Fibroblast of skin of left quadriceps (primary cell): ENCODE measurements at places on chromosomes 2 and 18.

GRCh38 chr2:222730366-222730999, 59.0 kb downstream of the MOGAT1 start:
- DNase-seq = no peak

DNA sequence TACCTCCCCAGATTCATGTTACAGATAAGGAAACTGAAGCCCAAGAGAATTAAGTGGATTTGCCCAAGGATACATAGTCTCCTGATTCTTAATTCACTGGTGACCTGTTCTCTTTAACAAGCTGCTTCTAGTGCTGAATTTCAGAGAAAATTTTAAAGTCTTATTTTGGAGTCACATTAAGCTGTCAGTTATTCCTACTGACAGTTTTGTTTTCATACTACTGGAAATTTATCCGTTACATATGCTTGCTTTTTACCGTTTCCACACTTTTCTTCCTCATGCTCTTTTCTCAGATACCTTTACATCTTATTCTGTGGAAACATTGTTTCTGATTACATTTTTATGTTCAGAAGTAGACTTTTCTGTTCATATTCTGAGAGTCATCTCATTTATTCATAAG, 1.3 kb downstream of the MOB4 start:
- no peak for DNase-seq

DNA sequence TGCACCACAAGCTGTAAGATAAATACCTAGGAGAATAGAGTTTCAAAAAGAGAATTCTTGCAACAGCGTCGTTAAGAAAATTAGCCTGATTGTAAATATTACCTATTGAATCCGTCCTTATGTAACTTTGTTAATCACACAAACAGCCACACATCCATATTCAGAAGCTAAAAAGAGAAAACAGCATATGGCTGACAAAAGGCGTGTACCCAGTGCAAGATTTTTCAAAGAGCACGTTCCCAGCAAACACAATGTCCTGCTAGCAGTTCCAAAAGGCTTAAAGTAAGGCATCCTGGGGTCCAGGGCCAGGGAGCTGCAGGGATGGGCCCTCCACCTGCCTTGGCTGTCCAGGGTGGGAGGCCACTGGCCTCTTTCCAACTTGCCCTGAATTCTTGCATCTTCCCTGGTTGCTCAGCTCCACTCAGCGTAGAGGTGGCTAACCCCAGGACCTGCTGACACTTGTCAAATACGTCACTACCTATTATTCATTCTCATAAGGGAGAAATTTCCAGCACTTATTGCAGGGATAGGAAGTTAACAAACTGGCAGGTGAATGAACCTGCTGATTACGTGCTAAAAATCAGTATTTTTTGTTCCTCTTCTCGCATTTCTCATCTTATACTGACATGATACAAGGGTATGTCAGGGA, 102.1 kb upstream of the NEDD4L start:
- DNase-seq = no peak

- DNase-seq = no peak
Observed at GRCh38 chr2:132449868-132450267, 33.3 kb downstream of the GPR39 start.

DNA sequence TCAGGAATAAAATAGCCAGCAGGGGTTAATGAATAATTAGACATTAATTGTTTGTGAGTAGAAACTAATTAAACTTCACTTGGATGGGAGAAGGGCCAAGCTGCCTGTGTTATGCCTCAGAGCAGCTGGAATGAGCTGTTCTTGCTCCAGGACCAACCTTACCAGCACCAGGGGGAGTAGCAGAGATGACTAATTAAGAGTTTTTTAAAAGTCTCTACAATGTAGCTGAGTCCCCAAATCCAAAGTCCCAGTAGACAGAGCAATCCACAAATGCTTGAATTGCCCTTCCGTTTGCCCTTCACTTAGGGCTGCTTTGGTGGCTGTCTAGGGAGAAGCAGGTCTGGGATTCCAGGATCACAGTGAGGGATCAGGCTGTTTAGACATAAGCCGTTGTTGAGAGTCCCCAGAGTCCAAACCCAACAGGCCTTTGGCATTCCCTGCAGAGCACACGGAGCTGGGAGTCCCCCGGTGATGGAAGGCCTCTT, 59.4 kb downstream of the RHOB start:
- no peak for DNase-seq

DNA sequence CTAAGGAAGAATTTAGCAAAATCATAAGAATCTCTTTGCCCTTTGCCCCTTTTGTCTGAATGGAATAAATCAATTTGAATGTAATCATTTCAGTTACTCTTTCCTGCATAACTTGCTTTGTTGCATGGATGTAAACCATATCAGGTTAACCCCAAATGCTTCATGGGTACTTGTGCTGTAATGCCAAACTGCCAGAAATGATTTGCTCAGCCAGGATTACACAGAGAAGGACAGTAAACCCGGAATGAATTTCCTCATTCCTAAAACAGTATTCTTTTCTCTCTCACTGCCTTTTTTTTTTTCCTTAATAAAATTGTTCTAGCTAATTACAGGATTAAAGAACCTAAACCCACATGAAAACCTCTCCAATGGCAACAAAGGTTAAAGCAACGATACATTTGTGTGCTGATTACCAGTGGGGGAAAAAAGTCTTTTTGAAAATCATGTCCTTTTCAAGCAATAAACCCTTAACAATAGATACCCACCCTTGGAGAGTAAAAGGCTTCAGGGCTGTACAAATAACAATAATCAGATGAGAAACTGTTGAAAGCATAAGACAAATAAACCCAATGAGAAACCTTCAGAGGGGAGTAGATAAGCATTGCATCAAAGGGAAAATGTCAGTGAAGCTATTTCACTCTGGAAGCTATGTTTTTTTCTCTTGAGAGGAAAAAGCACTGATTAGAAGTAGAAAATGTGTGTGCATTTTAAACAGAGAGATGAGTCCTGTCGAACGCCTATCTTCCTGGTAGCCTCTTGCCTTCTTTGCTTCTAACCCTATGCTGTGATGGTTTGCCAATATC, 275.3 kb downstream of the CDH2 start:
- DNase-seq = no peak

DNA sequence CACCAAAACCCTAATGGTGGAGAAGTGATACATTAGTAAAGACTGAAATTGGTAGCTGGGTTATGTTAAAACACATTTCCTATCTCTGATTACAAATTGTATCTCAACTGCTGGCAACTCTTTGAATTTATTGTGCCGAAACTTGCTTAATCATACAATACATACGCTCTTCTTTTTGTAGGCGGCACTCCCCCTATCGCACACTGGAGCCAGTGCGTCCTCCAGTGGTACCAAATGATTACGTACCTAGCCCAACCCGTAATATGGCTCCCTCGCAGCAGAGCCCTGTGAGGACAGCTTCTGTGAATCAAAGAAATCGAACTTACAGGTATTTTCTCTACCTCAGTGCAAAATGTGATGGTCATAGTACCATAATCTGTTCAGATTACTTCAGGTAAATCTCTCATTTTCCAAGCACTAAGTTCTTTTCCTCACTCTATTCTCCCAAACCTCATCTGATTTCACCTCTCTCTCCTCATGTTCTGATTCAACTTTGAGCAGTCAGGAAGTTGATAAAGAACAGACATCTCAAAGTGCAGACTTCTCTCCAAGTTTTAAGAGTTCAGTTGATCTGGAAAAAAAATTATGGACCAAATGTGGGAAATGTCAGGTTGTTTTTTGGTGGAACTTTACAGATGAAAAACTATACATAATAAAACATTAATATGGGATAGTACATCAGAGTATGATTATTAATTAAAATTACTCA, 66.5 kb downstream of the ABI2 start:
- DNase-seq = no peak

DNA sequence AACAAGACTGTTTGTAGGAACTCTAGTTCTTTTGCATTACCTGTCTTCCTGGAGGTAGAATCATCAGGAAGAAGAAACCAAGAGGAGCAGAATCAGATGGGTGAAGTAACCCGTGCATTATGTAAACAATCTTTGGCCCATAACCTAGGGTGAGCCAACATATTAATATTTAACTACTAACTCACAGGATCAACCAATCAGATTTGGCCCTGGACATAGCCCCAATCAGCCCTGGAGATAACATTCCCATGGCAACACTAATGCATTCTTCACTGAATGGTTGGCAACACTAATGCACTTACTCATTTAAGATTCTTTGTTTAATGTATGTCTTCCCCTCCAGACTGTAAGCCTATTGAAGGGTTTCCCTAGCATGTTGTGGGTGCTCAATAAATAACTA, 72.0 kb upstream of the CTAGE1 start:
- DNase-seq = no peak

- DNase-seq = no peak
Observed at GRCh38 chr2:109607766-109608165, 6.0 kb downstream of the SEPTIN10 start.

DNA sequence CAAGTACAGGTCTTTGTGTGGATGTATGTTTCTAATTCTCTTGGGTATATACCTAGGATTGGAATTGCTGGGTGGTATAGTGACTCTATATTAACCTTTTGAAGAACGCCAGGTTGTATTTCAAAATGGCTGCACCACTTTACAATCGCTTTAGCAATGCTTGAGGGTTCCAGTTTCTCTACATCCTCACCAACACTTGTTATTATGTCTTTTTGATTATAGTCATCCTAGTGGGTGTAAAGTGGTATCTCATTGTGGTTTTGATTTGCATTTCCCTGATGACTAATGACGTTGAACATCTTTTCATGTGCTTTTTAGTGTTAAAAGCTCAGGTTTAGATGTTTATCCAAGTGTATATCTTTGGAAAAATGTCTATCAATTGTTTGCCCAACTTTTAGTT, 39.5 kb downstream of the CTIF start:
- no peak for DNase-seq

DNA sequence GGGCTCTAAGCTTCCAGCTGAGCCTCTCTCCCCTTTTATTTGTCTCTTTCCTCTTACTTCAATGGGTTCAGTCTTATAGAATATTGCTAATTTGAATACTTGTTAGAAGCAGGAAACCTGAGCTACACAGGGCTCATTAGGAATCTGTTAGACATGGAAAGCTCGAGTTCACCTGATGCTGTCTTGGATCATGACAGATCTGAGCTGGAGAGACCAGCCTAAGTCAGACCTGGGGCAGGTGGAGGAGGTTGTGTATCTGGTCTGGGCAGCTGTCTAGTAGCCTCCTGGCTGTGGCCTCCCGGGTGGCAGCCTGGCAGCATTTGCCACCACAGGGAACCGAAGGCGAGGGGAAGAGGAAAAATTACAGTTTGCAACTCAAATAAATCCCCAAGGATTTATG, 185.9 kb downstream of the ICOS start:
- DNase-seq = no peak

DNA sequence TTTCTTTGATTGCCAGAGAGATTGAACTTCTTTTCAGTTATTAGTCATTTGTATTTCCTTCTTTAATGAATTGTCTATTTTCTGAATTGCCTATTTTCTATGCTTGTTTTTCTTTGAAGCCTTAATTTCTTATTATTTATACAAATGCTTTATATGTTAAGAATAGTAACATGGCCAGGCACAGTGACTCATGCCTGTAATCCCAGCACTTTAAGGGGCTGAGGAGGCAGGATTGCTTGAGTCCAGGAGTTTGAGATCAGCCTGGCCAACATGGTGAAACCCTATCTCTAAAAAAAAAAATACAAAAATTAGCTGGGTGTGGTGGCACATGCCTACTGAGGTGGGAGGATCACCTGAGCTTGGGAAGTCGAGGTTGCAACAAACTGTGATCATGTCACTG, 4.7 kb upstream of the RAB11FIP5 start:
- DNase-seq = no peak
